ENCODE measurements at places on chromosomes 2 and 18.

DNA sequence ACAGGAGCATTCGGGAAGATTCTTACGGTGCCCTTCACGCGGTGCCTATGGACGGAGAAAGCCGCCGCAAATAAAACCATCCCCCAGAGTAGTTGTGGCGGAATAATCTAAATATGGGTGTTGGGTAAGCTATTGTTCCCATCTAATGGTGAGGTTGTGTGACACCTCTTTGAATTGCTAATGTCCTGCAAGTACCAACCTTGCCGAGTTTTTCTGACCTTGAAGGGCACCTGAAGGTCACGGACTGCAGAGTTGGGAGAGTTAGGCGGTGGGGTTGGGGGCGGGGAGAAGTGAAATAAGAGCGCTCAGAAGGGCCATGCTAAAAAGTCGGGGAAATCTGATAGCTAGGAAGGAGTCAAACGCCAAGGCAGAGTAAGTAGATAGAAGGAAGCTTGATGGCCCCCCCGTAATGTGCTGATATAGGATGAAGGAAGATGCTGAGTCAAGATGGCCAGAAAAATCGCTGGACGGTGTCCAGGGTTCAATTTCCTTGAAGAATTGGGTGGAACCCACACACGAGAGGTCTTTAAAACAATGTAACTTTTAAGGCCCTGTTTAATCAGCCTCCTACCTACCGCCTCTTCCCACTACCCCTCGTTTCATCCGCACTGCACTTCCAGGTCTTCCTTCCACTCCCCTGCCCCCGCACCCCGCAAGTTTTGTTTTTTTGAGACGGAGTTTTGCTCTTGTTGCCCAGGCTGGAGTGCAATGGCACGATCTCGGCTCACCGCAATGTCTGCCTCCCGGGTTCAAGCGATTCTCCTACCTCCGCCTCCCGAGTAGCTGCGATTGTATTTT lies 600 bp downstream of the KATNAL2 start:
- DNase-seq, result no peak

DNA sequence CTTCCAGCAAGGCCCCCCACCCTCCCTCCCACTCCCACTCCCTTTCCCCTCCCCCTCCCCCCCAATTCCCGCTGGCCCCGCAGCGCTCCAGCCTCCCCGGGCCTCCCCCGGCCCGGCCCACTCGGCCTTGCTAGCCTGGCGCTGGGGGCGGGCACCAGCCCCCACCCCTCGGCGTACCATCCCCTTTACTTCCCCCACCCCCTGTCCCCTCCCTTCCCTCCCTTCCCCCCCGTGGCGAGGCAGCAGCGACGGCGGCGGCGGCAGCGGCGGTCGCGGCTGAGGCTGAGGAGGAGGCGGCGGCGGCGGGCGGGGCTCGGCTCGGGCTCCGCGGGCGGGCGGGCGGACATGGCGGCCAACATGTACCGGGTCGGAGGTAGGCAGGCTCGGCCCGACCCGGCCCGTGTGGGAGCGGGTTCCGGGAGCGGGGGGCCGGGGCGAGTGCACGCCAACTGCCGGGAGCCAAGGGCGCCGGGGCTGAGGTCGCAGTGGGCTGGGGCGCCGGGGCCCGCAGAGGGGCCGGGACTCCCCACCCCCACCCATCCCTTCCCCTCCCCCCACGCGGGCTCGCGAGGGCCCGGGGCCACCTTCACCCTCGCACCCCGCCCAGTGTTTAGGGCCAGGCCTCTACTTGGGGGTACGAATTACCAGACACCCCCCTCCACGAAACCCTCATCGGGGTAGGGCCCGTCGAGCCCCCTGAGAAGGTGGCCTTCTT lies at the start of gene MTA3:
TSS of gene MTA3 (plus strand) at position 232 of the 715 bp plus-strand sequence. CDS start at position 346, 114 bp downstream.
- peak; percentile 64 for DNase-seq

DNA sequence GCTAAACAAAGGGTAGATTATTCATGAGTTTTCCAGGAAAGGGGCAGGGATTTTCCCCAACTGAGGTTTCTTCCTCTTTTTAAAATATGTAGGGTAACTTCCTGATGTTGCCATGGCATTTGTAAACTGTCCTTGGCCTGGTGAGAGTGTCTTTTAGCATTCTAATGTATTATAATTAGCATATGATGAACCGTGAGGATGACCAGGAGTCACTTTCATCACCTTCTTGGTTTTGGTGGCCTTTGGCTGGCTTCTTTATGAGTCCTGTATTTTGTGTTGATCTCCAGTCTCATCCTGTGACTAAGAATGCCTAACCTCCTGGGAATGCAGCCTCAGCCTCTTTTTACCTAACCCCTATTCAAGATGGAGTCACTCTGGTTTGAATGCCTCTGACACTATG lies 391.0 kb upstream of the LINC00305 start:
- DNase-seq, result no peak

GRCh38 chr2:69210385-69210784 lies 176.6 kb downstream of the GFPT1 start:
- DNase-seq, result no peak

DNA sequence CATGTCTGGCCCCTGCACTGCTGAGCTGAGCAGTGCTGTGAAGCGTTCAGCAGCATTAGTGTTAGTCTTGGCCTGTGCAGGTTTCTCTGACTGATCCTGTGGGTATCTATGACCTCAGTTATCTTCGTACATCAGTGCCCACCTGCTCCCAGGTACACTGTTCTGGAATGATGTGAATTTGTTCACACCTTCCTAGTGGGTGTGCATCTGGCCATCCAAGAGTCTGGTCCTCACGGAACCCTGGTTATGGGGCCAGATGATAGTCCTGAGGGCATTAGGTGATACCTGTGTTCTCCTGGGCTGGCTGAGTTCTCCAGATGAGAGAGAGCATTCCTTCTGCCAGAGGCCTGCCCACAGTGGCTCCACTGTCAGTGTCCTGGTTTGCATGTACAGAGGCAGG lies 57.2 kb downstream of the INPP4A start:
- no peak for DNase-seq

GRCh38 chr18:12361770-12362378 lies 15.2 kb downstream of the AFG3L2 start:
- no peak for DNase-seq

DNA sequence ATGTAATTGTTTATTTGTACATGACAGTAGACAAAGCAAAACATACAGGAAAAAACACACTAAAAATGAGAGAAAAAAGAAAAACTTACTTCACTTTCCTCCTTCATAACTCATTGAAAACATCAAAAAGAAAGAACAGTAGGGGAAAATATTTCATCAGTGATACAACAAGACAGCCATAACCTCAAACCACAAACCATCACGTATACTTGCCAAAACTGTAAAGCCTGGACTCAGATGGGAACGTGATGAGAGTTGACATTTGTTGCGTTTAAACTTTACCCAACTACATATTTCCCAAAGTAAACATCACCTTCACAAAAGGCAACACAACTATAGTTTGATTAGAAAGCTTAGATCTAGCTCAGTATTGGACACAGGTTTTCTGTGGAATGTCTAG lies 278.2 kb upstream of the COL3A1 start:
- no peak for DNase-seq

- DNase-seq, result peak; percentile 41
Observed at GRCh38 chr2:54903736-54904554, 146.3 kb downstream of the RTN4 start.

GRCh38 chr2:103437161-103437560 lies 675.3 kb downstream of the TMEM182 start:
- DNase-seq, result no peak

All from CD4-positive, alpha-beta T cell treated with Interleukin-17A for 1 hour (primary cell).